Stimulated activated naive CD4-positive, alpha-beta T cell treated with Interleukin-2 at 50 U/mL for 16 hours (primary cell): ENCODE measurements at places on chromosomes 13 and 19.

- DNase-seq, result no peak
Measured at GRCh38 chr13:50422181-50423148, 407.2 kb downstream of the KCNRG start.

GRCh38 chr13:70516226-70516625 lies 408.0 kb upstream of the KLHL1 start:
- no peak for DNase-seq

DNA sequence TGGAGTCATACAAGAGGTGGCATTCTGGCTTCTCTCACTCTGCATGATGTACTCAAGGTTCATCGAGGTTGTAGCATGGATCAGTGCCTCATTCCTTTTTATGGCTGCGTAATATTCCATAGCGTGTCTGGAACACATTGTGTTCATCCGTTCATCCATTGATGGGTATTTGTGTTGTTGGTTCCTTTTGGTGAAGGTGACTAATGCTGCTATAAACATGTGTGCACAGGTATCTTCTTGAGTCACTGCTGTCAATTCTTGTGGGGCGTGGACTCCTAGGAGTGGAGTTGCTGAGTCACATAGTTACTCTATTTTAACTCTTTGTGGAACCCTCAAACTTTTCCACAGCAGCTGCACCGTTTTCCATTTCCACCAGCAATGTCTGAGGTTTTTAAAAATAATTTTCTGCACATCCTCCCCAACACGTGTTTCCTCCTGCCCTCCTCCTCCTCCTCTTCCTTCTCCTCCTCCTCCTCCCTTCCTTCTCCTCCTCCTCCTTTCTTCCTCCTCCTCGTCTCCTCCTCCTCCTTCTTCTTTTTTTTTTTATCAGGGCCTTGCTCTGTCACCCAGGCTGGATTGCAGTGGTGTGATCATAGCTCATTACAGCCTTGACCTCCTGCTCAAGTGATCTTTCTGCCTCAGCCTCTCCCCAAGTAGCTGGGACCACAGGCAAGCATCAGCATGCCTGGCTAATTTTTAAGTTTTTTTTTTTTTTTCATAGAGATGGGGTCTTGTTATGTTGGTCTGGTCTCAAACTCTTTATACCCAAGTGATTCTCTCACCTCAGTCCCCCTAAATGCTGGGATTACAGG lies 2.0 kb upstream of the TMEM221 start:
- peak; percentile 45 for DNase-seq

GRCh38 chr13:26071691-26072090 lies 19.9 kb upstream of the SHISA2 start:
- no peak for DNase-seq

DNA sequence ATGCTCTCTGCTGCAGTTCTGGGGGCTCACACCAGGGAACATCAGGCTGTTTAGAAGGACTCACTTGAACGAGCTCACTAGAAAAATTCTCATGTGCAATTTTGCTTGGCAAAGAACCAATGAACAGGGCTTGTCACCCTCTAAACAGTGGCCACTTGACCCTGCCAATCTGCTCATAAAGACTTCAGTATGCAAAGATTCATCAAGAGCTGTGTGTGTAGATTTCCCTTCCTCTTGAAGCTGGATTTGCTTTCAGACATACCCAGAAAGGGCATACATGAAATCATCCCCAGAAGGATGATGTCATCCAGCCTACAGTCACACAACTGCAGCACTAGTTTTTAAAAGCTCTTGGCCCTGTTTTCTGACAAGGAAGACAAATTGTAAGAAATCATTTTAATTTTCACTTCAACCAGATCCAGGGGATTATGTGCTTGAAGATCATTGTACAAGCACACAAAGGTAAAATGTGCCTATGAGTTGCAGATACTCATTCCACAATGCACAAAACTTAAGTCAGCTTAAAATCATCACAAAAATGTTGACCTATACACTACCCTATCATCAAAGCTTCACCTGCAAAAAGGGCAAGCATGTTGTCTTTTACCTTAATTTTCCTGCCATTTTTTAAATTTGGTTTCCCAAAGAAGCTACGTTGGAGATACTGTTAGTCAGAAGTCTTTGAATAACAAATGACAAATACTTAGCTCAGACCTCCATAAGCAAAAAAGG lies 5.2 kb upstream of the STK24 start:
- DNase-seq, result no peak

DNA sequence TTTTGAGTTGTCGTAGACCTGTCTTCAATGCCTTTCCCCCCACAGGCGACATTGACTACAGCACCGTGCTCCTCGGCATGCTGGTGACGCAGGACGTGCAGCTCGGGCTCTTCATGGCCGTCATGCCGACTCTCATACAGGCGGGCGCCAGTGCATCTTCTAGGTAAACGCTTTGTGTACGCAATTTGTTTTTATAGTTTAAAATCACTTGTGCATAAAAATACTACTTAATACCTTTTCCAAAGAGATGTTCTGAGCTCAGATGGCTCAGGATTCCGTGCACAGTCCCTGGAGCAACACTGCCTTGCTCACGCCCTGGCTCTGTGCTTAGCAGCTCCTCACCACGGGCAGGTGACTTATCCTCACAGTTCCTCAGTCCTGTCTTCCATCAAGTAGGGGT lies 30.1 kb upstream of the DCUN1D2 start:
- no peak for DNase-seq

DNA sequence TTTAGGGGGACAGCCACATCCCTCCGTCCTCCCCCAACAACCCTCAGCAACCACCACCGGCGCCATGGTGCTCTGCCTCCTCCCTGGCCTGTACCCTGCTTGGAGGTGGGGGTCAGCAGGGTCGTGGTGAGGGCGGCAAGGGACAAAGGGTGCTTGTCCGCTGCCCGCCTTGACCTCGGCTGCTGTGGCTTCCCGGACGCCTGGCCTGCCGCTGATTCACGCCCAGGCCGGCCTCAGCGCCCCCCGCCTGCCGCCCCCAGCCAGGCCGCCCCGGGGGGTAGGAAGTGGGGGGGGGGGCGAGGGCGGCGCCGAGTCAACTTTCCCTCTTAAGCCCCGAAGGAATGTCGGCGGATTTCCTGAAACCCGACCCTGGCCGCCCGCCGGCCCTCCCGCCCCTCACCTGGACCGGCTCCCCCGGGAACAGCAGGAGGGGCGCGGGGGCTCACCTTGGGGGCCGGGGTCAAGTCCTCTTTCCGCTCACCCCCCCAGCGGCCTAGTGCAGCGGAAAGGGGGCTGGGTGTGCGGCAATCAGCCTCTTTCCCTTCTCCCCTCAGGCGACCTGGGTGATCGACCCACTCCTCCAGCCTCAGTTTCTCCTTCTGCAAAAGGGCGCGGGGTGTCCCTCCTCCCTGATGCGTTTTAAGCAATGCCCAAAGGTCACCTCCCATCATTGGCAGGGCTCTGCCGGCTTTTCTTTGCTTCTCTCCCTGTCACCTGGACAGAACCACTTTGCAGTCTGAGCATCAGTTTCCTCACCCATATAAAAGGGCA lies 1.9 kb upstream of the TMEM59L start:
- no peak for DNase-seq

- no peak for DNase-seq
Measured at GRCh38 chr13:113603116-113603710, 18.7 kb downstream of the TFDP1 start.

DNA sequence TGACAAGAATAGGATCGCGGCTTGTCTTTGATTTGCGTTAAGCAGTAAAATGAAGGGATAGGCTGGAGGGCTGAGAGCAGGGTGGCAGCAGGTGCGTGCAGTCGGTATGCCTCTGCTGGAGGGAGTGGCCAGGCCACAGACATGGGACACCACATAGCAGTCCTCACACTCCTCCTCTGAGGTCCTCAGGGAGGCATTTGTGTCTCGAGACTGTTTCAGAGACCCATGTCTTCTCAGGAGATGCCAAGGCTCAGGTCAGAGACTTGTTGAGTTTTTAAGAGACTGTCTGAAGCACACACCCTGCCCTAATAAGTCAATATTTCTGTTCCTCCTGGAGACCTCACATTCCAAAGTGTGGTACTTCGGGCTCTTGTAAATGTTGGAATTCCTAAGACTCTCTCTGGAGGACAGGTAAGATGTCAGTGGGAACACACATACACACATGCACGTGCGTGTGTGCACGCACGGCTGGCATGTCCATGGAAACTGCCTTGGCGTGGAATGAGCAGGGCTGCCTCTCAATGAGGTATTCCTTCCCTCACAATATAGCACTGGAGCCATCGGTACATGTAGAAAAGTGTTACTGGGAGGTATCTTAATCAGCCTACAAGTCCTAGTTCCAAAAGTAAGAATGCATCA lies 46.4 kb downstream of the COL4A2 start:
- DNase-seq, result no peak

DNA sequence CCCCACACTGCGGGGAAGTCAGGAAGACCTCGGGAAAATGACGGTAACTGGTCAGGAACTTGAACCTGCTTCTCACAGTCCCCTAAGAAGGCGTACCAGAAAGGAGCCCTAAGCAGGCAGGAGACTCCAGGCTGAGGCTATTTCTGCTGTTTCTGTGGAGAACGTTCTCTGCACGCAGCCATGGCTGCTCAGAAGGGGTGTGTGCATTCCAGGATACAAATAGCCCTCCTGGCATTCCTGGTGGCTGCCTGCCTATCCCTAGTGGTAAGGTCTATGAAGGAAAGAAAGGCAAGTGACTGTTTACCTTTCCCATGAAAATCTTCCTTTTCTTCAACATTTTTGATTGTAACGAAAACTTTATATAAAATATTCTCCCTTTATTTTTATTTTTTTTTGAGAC lies 2.5 kb downstream of the SGCG start:
- DNase-seq, result no peak

- no peak for DNase-seq
Measured at GRCh38 chr13:104773775-104774174, 1707.6 kb upstream of the SLC10A2 start.

GRCh38 chr19:4390017-4390566 lies 10.3 kb downstream of the SH3GL1 start:
- DNase-seq, result no peak

DNA sequence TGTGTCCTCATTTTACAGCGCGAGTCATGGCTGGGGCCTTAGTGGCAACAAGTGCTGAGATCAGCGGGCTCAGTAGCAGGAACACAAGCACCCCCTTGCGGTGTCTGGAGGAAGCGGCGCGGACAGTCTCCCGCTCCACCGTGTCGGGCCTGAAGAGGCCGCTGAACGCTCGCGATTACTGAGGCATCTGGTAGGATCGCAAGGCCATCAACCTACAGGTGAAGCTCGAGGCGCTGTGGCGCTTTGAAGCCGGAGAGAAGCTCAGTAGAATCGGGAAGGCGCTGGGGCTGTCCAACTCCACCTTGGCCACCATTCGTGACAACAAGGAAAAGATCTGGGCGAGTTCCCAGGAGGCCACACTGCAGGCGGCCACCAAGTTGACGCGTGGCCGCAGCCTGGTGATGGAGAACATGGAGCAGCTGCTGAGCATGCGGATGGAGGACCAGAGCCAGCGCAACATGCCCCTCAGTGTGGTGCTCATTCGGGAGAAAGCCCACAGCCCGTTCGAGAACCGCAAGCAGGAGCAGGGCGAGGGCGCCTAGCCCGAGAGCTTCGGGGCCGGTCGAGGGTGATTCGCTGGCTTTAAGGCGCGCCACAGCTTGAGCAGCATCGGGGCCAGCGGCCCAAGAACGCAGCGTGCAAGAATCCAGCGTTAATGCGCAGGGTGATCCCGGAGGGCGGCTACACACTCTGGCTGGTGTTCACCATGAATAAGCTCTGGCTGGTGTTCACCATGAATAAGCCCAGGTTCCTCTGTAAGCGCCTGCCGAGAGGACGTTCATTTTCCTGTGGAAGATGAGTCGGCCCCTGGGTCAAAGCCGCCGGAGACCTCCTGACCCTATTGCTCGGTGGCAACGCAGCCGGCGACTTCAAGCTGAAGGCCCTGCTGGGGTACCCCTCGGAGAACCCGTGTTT lies 8.3 kb upstream of the MZF1 start:
- DNase-seq, result no peak

DNA sequence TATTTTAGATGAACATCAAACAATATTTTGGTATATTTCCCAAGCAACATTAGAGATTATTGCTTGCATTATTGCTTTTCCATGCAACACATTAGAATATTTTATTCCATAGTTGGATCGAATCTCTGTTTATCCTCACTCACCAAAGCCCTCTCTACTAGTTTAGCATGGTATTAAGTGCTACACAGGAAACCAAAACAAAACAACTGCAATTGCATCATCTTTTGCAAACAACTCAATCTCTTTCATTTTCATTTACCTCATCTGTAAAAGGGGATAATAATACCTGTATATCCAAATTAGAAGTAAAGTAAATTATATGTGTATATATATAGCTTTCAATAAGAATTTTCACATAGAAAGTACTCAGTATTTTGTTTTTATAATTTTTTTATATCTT lies 147.8 kb upstream of the PCDH9 start:
- DNase-seq, result no peak

- DNase-seq, result peak; percentile 75
Measured at GRCh38 chr19:49677901-49678674, 1.0 kb downstream of the PRMT1 start.

GRCh38 chr13:101454767-101455166 lies 2.3 kb downstream of the ITGBL1 start:
- DNase-seq, result no peak

GRCh38 chr19:39160523-39160861 lies 34.9 kb downstream of the PAK4 start:
- no peak for DNase-seq

GRCh38 chr13:76523740-76524340 lies 362.4 kb downstream of the KCTD12 start:
- no peak for DNase-seq
